ENCODE measurements at places on chromosomes 11 and 22.

DNA sequence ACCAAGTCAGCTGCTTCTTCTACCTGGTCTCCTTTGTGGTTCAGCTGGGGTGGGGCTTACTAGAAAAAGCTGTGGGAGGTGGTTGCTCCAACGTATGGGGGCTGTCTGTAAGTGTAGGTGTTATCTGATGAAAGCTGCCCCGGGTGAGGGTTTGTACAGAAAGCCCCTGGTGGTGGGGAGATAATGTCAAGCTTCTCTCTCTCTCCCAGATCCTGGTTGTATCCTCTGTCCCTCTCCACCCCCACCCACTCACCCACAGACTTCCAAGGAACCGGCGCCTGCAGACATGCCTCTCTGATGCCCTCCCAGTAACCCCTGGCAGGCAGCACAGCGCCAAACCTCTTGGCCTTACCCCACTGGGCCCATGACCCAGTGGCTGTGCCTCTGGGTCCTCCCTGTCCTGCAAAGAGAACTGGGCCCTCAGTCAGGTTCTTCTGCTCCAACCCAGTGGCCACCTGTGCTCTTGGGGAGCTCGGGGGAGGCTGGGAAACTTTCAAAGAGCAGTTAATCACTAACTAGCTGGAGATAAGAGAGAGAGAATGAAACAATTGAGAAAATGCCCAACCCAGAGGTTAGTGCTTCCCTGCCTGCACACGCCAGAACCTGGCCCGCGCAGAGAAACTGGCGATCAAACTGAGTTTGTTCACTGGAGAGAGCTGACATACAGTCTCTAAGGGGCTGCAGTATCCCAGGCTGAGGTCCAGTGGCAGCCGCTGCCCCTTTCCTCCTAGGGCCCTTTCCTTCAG is 20.4 kb upstream of the EHF start:
- no peak for DNase-seq

GRCh38 chr22:27578937-27579617 is 222.5 kb downstream of the MN1 start:
- no peak for DNase-seq

DNA sequence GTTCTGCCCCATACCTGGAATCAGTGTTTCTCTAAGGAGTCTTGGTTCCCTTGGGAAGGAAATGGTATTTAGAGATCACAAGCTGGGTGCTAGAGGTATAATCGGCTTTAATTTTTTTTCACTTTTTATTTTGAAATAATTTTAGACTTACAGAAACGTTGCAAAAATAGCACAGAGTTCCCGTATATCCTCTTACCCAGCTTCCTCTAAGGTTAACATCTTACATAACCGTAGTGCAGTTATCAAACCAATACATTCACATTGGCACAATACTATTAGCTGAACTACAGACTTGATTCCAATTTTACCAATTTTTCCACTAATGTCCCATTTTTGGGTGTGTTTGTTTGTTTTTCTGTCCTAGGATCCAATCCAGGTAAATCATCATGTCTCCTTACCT is 63.8 kb downstream of the RBX1 start:
- no peak for DNase-seq

DNA sequence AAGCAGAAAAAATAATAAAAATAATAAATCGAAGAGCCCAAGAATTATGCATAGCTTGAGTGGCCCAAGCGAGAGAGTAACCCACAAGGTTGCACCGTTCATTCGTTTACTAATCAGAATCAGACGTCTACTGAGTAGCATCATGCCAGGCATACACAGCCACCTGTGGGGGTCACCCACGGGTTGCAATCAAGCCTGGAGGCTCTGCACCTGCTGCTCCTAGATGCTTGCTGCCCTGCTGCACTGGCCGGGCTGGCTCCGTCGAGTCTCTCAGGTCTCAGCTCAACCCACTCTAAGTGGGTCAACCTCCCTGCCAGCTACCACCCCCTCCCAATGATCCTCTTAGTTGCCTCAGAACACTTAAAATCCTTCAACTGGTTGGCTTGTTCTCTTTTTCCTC is 2.0 kb upstream of the TESMIN start:
- DNase-seq: no peak

- DNase-seq: no peak
Measured at GRCh38 chr11:122181372-122181771, 65.4 kb upstream of the BLID start.

GRCh38 chr22:47151490-47151889 is 389.0 kb downstream of the TBC1D22A start:
- DNase-seq: no peak

- DNase-seq: no peak
Measured at GRCh38 chr11:102201776-102202175, 91.5 kb downstream of the YAP1 start.

DNA sequence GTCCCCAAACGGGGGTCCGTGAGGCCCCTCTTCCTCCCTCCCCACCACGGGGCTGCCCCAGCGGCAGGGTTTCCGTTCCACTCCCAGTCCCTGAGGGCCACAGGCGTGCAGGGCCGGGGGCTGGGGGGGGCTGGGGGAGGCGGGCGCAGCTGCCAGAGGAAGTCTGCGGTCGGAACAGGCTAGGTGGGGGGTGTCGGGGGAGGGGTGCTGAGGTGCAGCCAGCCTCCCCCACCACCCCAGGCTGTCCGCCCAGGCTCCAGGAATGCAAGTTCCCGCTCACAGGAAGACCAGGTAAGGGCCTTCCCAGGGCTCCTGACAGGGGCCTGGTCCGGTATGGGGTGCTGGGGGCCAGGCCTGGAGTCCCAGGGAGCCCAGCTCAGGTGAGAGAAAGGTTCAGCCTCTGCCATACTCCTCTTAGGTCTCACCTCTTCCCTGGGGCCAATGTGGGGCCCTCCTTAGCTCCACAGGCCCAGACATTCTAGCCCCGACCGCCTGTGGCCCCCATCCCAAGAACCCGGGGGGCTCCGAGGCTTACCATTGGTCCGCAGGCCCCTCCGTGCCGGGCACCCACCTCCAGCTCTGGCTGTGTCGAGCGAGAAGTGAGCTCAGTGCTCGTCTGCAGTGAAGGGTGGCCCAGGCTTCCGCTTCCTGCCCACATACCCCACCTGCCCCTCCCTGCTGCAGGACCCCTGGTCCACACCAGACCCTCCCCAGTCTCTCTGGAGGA is at the start of gene PTPRCAP:
PTPRCAP (minus strand) TSS at position 601 of the 727 bp plus-strand sequence; CDS start at position 538, 63 bp downstream.
- DNase-seq: peak; percentile 77

GRCh38 chr11:27770576-27770975 is 70.3 kb upstream of the BDNF start:
- no peak for DNase-seq

DNA sequence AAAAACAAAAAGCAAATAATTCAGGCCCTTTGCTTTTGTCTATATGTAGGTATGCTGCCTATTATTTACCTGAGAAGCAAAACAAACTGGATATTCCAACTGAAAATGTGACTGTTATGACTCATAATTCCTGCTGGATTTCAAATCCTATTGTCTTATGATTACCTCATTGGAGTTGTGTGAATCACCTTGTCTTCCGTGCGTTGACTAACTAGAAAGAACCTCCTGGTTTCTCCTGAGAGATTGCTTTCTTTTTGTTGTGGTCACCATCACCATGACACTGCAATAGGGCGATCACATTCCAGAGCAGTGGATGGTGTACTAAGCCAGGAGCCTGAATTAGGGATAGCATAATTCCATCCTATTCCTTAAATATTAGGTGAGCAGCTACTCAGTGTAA is 23.0 kb upstream of the EXPH5 start:
- no peak for DNase-seq

DNA sequence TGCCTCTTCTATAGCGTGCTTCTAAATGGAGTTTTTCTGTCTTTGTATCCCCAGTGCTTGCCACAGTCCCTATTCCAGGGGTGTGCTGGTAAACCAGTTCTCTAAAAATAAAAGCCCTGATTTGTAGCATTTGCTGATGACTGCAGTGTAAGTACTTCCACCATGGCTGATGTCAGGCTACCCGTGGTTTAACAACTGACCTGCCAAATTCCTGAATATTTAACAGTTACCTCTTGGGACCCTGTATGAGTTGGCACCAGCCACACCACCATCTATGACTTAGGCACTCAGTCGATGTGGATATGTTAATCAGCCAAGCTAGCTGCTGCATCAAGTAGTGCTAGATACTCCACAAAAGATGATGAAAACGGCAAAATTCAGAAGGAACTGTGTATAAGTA is 94.0 kb upstream of the MTNR1B start:
- no peak for DNase-seq

DNA sequence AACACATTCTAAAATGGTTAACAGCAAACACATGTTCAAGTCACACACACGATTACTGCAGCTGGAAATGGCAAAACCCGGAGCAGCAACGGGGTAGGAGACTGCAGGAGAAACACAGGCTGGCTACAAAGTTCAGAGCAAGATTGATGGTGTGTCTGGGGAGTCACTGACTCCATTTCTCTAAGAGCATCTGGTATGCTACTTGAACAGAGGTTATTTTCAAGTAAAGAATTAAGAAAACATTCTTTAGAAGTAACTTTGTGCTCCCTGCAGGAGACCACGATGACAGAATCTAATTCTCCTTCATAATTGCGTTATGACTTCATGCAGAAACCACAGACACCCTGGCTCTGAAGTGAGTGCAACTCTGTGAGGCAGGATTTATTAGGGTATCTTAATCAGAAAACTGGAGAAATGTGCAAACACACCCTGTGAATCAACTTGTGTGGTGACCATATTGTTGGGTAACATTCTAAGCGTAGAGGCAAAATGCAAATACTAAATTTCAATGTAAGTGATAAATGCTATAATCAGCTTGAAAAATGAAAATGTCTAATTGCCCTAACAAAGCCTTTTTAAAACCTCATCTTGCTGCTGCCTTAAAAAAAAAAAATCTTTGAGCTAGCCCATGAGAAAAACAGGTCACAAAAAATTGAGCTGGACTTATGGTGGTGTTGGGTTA is 303.0 kb downstream of the CADM1 start:
- DNase-seq: no peak

DNA sequence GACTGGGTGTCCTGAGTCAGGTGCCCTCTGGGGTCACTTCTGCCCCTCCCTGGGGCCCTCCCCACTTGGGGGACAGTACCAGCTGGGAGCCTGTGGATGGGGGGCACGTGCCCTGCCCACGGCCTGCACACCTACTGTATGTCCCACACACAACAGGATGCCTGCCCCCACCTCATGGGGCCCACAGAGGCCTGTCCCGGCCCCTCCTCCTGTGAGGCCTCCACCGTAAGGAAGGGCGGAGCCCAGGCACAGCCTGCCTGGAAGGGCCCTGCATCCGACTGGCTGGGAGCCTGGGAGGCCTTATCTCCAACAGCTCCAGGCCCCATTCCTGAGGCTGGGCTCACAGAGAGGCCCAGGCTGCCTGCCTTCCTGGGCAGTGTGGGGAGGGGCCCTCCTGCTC is 47.8 kb downstream of the BRSK2 start:
- DNase-seq: no peak

- no peak for DNase-seq
Measured at GRCh38 chr11:125036933-125037332, 26.2 kb upstream of the SLC37A2 start.

DNA sequence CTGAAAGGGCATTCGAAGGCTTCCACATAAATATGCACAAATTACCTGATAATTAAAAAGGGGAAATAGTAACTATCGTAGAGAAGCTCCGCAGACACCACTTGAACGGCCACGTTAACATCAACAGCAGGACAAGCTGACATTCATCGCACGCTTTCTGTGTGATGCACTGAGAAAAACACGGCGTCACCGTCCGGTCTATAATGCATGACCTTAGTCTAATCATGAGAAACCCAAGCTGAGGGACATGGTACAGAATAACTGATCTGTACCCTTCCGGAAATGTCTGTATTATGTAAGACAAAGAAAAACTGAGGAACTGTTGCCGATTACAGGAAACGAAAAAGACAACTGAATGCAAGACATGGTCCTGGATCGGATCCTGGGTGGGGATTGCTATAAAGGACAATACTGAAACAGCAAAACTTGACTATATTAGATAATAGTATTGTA is 678 bp upstream of the RANGAP1 start:
- peak; percentile 39 for DNase-seq

- no peak for DNase-seq
Measured at GRCh38 chr11:4615856-4616444, 7.9 kb upstream of the TRIM68 start.

- no peak for DNase-seq
Measured at GRCh38 chr11:130022799-130023198, 20.2 kb upstream of the PRDM10 start.

GRCh38 chr11:48167380-48167779 is 49.2 kb upstream of the OR4B1 start:
- no peak for DNase-seq

GRCh38 chr11:9691865-9692264 is 28.0 kb downstream of the SWAP70 start:
- DNase-seq: no peak

- no peak for DNase-seq
Measured at GRCh38 chr11:110621826-110622225, 90.4 kb downstream of the ARHGAP20 start.

- DNase-seq: no peak
Measured at GRCh38 chr11:108960501-108960900, 295.6 kb downstream of the DDX10 start.

DNA sequence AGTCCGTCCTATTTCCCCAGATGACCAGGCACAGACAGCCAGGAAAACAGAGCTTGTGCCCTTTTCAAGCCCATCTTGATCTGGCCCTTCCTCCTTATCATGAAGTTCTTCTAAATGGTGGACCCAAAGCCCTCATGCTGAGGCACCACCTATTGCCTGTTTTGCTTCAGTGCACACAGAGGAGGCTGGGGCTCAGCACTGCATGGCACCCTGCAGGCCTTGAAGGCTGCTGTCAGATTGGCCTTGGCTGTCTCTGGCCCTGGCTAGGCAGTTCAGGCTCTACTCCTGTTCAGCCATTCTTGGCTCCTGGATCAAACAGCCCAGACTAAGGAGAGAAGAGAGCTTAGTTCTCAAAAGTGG is 49.2 kb downstream of the OTOG start:
- DNase-seq: no peak

GRCh38 chr22:38901111-38901641 is 29.2 kb upstream of the CBX6 start:
- no peak for DNase-seq

- DNase-seq: no peak
Measured at GRCh38 chr11:2579315-2580060, 120.3 kb downstream of the KCNQ1OT1 start.

- no peak for DNase-seq
Measured at GRCh38 chr11:73556966-73557365, 40.9 kb downstream of the FAM168A start.

DNA sequence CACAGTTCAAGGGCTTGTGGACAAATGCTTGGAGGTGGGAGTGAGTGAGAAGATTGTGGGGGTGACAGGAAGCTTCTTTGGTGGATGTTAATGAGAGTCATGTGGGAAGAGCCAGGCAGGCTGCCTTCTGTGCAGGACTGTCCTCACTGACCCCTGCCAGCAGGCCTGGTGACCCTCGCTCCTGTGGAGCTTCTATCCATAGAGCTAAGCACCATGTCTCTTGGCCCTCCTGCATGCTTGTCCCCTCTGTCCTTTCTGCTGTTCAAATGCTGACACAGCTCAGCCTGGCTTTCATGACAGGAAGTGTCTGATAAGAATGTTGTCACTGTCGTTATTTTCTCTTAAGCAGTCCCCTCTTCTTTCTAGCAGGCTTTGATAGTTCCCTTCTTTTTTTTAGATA is 37.6 kb downstream of the NAT10 start:
- DNase-seq: no peak

- no peak for DNase-seq
Measured at GRCh38 chr22:48761546-48761945, 1066.1 kb downstream of the BRD1 start.
